DMS79 (cell line): ENCODE measurements at places on chromosomes 4 and X.

GRCh38 chr4:119209077-119209476 is 3.4 kb upstream of the USP53 start:
- no peak for DNase-seq

DNA sequence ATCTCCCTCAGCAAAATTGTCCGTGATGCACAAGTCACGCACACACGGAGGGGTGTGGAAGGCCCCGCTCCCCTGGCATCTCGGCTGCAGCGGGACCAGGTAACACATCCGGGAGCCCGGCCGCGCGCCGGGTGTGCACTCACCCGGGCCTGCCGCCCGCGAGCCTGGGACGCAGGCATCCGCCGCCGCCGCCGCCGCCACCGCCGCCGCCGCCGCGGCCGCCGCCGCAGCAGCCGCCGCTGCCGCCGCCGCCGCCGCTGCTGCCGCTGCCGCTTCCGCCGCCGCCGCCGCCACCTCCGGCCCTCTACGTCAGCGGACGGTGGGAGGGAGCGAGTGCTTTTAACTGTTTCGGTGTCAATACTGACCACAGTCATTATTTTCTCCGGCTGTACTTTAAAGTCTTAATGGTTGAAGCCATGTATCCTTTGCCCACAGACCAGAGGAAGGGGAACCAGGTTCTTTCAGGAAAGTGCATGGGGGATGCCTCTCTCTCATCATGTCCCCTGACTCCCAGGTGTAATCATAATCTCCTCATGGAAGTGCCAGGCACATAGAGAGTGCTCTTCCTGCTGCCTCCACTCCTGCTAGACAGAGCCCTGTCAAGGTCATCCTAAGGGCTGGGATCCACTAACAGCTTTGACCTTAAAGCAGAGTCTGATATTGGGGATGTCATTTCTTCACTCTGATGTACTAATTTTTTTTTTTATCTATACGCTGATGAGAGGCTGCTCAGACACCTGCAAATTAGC is 38.0 kb downstream of the MAGEE2 start:
- no peak for DNase-seq

DNA sequence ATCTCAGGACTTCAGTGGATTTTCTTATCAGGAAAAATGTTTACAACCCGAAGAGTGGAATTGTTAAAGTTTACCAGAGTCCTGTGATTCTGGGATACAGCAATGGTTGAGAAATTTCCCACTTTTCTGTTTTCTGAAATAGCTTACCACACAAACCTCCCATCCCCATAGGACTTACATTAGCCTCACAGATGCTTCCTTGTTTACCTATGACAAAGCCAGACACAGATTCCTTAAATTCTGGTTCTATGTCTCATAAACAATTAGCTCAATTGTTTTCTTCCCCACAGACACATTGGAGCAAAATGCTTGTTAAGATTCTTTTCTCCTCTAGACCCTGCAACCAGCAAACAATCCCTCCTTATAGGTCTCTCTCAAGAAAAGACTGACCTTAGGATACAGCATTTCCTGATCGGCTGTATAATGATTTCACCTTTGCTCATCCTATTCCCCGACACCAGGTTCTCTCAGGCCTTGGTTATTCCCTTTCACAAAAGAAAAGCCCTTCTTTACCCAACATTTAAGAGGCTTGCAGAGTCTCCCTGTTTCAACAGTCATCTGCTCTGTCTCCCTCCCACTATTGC is 886.2 kb downstream of the ARAP2 start:
- no peak for DNase-seq

GRCh38 chrX:10414156-10414824 is 206.1 kb downstream of the MID1 start:
- no peak for DNase-seq

GRCh38 chr4:138034871-138035270 is 207.3 kb downstream of the SLC7A11 start:
- no peak for DNase-seq
